ENCODE measurements at places on chromosomes 5 and 9.

DNA sequence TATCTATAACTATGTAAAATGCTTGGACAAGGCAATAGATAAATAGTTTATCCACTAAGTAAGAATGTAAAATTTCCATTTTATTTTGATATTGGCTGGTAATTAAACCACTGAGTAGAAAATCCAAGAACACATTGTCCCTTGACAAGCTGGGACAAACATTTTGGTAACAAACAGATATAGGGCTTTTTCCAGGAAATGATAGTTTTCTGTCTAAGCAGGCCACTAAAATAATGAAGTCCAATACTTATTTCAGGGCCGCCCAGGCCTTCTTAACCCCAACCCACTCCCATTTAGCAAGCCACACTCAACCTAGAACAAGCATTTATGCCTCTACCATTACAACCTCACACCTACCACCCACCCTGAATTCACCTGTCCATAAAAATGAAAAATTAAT lies 368.6 kb downstream of the PRELID2 start:
- DNase-seq: no peak

- no peak for DNase-seq
Measured at GRCh38 chr9:130931508-130932254, 7.4 kb downstream of the FIBCD1 start.

GRCh38 chr5:2269656-2270055 lies 386.9 kb upstream of the IRX4 start:
- no peak for DNase-seq

GRCh38 chr9:80615964-80616363 lies 1044.2 kb downstream of the TLE4 start:
- DNase-seq: no peak

DNA sequence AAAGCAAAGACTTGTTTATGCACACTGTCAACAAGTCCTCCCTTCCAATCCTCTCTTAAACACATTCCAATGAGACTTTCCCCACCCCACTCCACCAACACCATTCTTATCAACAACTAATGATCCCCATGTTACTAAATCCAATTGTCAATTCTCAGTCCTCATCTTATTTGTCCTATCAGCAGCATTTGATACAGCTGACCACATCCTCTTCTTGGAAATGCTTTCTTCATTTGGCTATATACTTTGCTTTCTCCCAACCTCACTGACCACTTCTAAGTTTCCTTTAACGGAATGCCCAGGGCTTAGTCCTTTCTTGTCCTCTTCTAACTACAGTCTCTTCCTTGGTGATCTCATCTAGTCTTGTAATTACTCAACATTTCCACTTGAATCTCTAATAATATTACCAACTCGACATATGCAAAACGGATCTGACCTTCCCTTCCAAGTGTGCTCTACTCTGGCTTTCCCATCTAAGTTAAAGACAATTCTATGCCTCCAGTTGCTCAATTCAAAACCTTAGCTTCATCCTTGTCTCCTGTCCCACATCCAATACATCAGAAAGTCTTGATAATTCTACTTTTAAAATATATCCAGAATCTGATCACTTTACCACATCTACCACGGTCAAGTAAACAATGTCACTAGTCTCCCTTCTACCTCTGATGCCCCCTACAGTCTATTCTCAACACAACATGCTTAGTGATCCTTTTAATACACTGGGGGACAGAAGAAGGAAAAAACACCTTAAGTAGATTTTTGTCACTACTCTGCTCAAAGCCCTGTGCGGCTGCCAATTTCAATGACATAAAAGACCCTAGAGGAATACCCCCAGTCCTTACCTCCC lies 25.5 kb downstream of the AGTPBP1 start:
- DNase-seq: no peak

DNA sequence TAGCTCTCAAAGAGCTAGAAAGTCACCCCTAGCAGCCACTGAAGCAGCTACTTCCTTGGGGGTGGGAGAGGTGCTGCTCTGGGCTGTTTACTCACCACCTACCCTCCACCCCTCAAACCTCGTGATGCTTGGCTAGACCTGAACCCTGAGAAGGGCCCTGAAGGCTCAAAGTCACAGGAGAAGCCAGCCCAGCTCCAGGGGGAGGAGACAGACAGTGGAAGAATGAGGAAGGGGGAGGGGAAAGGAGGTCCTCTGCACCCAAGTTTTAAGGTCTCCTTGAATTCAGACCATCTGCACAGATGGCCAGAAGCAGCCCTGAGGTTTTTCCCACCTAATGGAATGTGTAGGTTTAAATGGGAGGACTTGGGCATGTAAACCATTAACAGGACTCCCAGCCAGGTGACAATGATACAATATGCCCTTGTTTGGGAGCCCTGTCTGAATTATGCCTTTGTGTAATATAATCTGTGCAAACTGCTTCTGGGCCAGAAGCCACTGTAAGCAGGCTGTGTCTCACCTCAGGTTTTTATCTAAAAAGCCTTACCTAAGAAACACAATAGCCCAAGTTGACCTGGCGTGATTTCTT lies 180.5 kb downstream of the PIK3R1 start:
- no peak for DNase-seq

DNA sequence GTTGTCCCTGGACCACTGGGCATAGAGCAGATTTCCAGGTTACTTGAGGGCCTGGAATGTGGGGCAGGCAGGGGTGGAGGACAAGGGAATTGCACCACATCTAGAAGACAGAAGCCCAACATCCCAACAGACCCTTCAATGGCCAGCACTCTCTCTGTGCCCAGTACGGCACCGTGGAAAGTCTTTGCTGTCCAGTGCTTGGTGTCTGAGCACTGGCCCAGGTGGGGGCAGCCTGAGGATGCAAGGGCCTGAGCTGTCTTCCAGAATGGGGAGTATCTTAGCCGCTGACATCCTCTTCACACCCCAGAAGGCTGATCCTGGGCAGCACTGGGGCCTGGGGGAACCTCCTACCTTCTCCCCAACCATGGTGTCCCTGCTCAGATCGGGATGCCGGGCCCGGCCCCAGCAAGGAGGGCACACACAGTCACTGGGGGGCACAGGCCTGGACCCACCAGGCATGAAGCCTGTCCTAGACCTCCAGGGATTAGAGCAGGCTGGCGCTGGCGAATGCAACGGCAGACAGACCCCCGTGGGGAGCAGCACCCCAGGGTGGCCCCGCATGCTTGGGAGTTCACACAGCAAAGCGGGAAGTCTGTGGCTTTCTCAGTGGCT lies 40.6 kb upstream of the OLFM1 start:
- DNase-seq: no peak

- DNase-seq: no peak
Measured at GRCh38 chr9:76371901-76372300, 22.3 kb downstream of the RFK start.

DNA sequence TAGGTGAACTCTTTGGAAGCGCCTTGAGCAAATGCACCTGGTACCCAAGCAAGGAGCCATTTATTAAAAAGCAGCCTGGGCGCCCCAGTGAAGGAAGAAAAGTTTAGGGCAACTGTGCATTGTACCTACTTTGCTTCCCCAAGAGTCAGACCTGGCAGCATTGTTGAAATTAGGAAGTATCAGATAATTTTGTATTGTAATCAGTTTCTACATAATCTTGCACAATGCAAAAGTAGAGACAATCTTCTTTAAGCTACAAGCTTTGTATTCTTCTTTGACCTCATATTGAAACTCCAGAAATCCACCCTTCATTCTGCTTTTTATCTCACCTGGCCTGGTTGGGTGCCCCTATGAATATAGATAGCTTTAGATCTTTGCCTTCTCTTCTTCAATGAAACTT lies 490.8 kb downstream of the RASEF start:
- no peak for DNase-seq

DNA sequence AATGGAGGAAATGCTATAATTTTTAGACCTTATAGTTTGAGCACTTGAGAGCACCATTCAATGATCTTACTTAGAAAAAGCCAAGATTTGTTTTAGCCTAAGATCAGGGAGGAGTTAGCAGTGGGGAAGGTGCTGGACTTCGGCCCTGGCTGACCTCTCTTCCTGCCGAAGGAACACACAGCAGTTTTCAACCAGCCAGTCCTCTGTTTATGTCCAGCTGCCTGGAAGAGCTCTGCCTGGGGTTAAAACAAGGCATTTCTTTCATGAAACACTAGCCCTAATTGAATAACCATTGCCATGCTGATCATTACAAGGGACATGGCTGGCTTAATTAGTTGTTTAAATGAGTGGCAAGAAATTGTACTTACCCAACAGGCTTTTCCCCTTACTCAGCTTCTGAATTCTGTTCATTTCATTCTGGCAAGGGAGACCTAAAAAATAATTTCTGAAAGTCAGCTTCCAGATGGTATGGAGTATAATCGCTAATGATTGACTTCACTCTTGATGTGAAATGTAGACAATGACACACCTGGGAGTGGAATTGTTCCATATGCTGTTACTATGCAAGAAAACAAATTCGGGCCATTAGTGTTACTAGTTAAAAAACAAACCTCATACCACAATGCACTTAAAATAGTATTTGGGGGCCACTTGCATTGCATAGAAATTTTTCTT lies 514.2 kb downstream of the SPOCK1 start:
- no peak for DNase-seq

GRCh38 chr5:88824892-88825583 lies 57.9 kb downstream of the MEF2C start:
- no peak for DNase-seq

DNA sequence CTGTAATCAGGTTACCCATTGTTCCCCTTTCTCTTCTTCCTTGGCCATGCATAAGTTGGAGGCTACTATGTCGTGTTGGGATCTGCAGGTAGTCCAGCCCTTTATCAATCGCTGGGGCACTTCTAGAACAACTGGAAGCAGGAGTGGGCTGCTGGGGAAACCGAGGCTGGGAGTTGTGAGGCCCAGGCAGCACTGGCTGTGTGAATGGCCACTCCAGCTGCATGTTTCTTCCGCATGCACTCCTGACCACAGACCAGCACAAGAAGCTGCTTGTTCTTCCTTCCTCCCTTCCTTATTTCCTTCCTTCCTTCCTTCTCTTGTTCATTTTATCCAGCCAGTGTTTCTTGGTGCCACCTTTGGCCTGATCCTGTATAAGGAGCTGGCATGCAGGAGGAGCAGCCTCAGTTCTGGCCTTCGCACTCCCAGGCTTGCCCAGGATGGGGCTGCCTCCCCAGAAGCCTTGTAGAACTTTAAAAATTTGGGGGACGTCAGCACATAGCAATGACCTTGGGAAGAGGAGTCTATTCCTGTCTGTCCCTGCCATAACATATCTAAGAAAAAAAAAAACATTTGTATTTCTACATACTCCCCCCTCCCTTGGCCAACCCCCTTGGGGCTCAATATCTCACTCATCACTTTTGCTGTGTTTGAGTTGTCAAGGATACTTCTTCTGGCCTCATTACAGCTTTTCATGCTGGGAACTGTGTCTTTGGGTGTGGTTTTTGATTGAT lies 20.8 kb upstream of the CXCL14 start:
- DNase-seq: no peak

GRCh38 chr5:111753884-111754589 lies 3.0 kb downstream of the NREP start:
- no peak for DNase-seq

DNA sequence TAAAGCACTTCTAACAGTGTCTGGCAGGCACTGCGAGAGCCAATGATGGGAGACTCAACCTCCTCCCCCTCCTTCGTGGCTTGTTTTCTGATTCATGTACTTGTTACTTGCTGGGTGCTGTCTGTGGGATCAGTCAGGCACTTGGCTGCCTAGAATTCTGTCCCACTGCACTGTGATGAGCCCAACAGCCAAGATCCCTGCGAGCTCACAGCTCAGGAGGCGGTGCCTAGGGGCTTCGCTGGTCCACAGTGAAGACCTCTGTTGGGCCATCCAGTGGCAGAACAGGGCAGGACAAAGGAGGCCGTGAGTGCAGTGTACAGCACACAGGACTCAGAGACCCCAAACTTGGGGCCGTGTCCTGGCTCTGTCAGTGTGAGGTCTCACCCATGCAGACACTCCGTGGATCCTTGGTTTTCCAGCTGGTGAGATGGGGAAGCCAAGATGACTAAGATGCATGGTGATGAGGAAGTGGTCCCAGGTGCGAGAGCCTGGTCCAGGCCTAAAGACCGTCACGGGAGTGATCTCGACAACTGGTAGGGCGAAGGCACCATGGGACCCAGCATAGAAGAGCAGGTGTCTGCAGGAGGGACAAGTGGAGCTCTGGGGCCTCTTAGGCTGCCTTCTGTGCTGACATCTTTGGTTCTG lies 19.5 kb downstream of the MYMK start:
- DNase-seq: no peak

DNA sequence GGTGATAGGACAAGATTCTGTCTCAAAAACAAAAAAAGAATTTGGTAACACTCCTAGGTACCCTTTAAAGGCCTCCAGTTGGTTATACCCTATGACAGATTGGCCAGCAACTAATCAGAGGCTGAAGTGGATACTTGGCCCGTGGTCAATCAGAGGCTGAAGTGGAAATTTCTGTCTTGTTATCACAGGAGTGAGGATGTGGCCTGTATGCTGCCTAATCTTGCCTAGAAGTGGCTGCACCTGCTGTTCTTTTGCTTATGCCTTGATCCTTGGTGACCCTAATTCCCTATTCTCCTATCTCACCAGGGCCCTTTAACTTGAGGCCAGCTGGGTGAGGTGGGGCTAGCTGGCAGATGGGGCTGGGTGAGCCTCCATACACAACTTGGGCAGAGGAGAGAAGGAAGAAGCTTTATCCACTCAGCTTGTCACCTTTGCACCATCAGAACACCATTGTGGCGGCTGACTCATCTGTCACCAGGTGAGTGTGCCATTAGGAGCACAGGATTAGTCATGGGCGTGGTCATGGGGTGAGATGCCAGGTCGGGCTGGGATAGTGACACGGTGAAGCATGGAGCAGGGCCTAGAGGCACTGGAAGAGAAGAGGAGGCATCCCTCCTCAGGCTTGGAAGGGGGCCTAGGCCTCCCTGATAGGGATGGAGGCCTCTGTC lies 41.5 kb downstream of the SAR1B start:
- no peak for DNase-seq

GRCh38 chr5:175025077-175025476 lies 300.7 kb downstream of the MSX2 start:
- DNase-seq: no peak

DNA sequence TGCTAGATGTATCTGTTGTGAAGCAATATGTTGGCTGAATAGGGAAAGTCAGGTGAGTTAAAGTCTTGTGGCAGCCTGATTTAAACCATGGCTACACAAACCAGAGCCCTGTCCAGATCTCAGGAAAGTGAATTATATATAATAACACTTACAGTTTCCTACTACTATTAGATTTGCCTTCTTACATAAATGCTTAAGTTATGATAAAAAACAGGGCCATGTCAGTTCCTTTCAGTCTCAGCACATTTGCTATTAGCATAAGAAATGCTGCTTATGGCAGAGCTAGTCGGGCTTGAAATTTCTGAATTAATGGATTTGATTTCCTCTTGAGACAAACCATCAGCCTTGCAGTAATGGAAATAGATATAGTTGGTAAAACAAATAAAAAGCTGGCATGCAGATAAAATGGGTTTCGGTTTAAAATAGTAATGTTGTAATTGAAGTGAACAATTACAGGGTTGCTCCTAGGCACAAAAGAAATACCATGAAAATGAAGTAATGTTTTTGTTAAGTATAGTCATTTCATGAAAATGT lies 664.2 kb upstream of the ZNF608 start:
- DNase-seq: no peak

- DNase-seq: no peak
Measured at GRCh38 chr9:133044661-133045060, 13.9 kb downstream of the GTF3C5 start.

GRCh38 chr5:75466006-75466716 lies 45.3 kb downstream of the CERT1 start:
- DNase-seq: no peak

All from activated naive CD8-positive, alpha-beta T cell treated with anti-CD3 and anti-CD28 coated beads, Interleukin-2, amount 50 U/mL, for 16 hours (primary cell).